ENCODE measurements at places on chromosomes 12 and 14.

- no peak for DNase-seq
Measured at GRCh38 chr14:85142982-85143381, 387.0 kb upstream of the FLRT2 start.

DNA sequence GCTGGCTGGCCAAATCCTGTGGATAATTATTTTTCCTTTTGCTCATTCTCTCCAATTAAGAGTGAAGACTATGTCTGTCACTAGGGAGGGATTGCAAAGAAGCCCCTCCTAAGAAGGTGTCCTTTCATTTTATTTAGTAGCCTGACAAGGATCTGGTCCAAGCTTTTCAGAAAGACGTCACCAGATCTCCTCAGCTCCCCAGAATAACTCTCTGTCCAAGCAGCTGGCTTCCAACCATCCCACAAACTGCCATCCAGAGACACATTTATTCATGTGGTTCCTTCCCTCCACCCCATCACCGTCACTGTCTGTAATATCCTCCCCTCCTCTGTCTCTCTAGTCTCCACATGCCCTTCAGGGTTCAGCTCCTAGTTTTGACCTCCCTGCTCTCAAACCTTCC is 69.9 kb downstream of the PPM1H start:
- DNase-seq: no peak

DNA sequence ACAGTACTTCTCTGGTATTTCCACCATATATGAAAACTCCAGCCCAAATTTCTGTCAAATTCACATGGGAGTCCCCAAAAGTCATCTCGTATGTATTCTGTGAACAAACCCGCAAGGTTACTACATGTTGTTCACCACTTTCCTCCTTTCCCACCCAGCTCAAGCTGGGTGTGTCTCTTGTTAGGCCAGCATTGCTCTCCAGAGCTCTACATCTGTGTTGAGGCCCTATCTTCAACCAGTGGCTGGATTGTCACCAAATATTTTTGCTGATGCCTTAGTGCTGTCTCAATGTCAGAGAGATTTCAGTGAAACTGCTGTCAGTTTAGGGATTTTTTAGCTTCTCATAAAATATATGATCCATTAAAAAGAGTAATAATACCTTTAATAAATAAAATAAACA is 230.9 kb downstream of the BTG1 start:
- DNase-seq: no peak

DNA sequence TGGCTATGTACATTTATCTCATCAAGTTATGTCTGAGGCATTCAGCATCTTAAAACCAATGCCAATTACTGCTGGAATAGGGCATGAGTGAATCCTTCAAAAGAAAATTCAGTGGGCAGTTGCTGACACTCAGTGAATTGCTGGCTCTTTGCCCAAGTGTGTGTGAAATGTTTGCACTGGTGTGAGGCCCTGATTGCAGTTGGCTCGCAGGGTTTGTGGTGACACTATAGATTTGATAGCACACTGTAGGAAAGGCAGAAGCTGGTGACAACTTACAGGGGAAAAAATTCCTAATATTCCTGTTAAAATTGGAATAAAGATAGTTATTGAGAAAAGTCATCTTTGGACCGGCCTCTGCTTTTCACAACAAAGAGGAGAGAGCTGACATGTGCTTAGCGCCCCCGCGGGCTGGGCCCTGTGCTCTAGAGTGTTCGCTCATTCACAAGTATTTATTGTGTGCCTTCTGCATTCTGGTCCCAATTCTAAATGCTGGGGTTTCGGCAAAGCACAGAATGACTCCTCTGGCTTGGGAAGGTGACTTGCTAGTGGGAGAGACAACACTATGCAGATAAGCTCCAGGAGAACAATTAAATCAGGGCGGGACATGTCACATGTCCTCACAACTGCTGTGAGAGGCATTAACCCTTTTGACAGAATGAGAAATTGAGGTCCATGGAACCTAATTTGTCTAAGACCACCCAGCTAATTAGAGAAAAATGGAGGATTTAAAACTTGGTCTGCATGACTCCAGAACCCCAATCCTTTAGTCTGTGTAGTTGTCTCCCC is 418.7 kb downstream of the NPAS3 start:
- no peak for DNase-seq

DNA sequence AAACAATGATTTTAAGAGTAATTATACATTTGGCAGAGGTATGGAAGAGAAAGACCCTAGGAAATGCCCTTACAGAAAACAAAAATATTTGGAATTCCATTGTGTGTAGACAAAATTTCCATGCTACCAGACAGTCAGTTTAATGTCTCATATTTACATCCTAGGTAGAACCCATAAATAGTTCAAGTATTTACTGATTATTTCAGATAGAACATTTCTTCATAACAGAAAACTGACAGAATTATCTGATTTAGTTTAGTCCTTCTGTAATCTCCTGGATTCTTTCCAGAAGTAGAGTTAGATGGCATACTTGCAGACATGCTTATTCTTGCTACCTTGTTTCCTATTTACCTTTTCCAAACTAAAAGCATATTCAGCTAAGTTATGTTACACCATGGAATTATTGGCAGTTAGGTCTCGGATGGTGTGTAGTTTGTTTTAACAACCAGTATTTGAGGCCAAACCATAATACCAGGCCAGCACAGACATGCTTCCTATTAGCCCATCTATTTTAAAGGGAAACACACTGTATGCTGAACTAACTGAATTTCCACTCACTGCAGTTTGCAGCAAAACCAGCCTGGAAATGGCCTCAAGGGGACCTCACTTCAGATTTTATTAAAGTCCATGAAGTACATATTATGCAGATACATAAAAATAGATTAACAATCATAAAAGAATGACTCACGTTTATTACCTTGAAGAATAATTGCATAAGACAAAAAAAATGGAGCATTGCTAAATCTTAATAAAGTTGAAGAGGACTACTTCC is 126.6 kb upstream of the LRIG3 start:
- DNase-seq: no peak

GRCh38 chr14:58213176-58213575 is 13.2 kb downstream of the ACTR10 start:
- no peak for DNase-seq

- DNase-seq: peak; percentile 35
Measured at GRCh38 chr12:58540480-58541299, 379.6 kb downstream of the LRIG3 start.

DNA sequence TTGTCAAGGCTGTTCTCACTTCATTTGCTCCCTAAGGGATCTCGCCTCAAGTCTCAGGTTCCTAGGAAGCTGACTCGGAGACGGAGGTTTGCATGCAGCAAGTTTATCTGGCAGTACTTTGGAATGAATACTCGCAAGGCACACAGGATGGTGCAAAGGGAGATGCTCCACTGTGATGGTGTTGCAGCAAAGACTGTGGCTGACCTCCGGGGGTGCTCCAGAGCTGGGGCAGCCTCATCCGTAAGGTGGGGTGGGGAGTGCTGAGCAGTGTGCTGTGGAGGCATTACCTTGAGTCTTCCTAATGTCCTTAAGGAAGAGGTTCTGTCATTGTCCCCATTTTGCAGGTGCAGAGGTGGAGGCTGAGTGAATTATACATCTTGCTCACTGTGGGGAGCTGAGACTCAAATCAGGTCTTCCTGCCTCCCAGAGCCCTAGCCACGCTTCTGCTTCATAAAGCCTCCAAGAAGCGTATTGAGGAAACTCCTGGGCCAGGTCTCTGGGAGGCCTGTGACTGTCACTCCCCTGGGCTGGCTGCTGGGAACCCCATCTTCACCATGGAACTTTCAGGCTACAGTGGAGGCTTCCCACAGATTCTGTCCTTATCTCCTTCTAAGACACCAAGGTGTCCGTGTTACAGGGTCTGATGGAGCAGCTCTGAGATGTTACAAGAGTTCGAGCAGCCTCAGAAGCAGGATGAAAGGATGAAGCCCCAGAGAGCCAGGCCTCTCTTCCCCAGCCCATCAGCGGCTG is 39.5 kb downstream of the GALNT16 start:
- DNase-seq: no peak

DNA sequence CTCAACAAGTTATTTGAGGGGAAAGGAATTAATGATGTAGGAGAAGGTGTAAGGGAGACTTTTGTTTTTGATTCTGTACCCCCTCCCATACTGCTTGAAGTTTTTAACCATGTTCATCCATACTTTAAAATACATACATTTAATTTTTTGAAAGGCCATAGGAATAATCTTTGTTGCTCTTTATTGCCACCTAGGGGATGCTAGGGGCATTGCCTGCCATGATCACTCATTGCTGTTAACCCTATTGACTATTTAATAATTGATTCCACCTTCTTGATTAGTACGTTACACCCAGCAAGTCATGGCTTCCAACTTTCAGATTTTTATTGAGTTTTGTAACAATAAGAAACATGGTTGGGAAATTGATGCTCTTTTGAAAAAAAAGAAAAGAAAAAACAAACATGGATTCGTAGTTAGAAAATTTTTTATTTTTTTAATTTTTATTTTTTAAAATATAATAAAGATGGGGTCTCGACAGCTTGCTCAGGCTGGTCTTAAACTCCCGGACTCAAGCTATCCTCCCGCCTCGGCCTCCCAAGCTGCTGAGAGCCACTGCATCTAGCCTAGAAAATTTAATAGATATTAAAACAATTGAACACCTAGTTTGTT is 8.5 kb upstream of the PRKAB1 start:
- peak; percentile 10 for DNase-seq

- no peak for DNase-seq
Measured at GRCh38 chr14:69331206-69331605, 66.9 kb downstream of the ERH start.

GRCh38 chr12:69647178-69647577 is 36.5 kb upstream of the LRRC10 start:
- no peak for DNase-seq

DNA sequence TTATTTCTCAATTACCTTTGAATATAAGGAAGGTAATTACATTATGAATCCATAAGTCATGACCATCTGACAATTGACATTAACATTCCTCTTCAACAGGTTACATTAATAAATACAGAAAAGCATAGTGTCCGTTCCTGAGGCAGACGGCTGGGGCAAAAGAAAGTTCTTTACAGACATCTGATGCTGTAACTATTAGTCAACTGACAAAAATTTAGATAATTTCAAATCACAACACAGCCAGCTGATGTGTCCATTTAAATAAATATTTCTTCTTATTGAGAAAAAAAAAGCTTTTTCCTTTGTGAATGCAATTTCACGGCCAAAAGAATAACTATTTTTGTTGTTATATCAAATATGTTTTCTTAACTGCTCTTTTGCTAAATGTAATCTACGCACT is 9.2 kb upstream of the PYROXD1 start:
- no peak for DNase-seq

GRCh38 chr12:108046135-108046534 is 83.0 kb upstream of the WSCD2 start:
- no peak for DNase-seq

- DNase-seq: no peak
Measured at GRCh38 chr12:122399592-122400373, 22.7 kb downstream of the CLIP1 start.

DNA sequence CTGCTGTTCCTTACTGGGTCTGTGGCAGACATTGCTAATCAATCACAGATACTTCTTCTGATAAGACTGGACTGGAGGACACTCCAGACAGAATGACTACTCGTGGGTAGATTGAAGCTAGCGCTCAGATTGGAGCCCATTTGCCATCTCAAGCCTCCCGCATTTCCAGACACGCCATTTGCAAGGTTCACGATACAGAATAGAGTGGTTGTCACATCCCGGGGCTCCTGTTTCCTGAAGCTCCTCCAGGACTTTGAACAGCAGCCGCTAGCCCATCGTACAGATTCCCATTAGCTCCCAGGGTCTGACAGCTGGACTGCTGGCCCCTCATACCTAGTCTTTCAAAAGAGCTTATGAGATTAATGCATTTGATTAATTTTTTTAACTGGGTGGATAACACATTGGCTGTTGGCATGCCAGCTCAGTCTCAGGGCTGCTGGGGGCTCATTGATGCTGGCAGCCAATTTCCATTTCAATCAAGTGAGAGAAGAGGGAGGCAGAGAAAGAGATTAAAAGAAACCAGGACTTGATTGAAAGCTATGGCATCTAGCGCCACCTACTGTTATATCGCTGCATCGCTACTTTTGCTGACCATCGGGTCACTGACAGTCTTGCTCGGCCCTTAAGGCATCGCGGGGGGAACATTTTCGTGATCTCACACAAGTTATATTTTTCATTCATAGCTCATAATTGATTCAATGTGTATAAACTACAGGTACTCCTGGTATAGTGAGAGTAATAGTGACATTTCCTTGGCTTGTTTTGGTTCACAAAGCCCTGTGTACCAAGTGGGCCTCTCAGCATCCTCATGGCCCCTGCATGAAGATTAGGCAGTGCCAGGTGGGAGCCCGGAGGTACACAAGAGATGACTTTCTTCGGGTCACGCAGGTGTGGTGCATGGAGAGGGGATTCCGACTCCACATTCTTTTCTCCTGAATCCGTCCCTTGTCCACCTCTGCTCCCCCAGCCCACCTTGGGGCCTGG is 78.6 kb downstream of the CCDC60 start:
- DNase-seq: peak; percentile 79

- no peak for DNase-seq
Measured at GRCh38 chr12:91100906-91101305, 10.4 kb downstream of the LUM start.

GRCh38 chr14:94171208-94171607 is 2.9 kb upstream of the PPP4R4 start:
- no peak for DNase-seq

- DNase-seq: no peak
Measured at GRCh38 chr14:100770605-100771120, 44.0 kb downstream of the DLK1 start.

DNA sequence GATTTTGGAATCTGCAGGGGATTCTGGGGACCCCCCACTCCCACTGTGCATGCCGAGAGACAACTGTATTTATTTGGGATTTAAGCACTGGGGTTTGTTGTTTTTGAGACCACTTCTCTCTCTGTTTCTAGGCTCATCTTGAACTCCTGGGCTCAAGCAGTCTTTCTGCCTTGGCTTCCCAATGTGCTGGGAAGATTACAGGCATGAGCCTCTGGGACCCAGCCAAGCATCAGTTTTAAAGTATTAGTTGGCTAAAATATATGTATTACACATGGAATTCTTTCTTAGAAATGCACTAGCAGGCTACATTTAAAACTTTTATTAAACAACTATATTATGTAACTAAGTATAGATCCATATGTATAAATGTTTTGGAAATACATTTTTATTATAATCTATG is 78.3 kb downstream of the AEBP2 start:
- DNase-seq: no peak

DNA sequence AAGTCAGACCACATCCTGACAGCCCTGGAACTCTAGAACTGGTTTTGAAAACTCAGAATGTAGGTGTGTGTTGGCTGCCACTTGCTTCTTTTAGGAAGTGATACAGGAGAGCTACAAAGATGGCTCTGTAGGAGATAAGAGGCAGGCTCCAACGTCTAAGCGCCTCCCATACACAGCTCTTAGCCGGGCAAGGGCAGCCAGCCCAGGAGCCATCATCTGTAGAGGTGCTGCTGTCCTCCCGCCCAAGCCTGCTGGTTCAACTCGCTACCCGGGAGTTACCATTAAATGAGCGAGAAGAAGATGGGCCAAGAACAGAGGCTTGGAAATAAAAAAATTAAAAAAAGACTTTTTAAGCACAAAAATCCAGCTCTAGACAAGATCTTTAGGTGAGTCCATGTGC is 61.2 kb upstream of the DIO3 start:
- no peak for DNase-seq

All from NCI-H187 treated with DMSO at 0.1 percent for 48 hours (cell line).